ENCODE measurements at places on chromosomes 2 and 18.

GRCh38 chr2:232265329-232265728, 113.2 kb upstream of the ALPP start:
- DNase-seq: no peak

- no peak for DNase-seq
Measured at GRCh38 chr2:166454006-166454595, 39.9 kb downstream of the SCN7A start.

DNA sequence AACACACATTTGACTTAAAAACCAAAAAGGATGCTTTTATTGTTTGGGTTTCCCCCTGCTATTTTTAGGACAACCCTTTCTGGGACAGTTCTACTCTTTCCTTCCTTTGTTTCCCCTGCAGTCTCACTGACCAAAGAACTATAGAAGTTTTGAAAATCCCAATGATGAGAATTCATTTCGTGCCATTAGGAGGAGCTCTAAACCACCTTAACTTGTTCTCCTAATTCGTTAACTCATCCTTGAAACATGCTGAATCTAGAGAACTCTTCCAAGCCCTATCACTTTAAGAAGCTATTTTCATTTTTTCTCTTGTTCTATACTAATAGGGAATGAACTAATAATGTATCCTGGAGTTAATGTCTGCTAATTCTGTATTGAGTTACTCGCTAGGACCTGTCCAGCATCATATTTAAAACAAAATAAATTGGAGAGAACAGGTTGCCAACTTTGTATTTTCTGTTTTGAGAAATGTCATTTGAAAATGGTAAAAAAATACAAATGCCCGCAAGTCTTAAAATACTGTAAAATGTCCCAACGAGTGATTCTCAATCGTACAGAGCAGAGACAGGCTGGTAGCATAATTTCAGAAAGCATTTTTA, 62.9 kb downstream of the AFTPH start:
- DNase-seq: no peak

DNA sequence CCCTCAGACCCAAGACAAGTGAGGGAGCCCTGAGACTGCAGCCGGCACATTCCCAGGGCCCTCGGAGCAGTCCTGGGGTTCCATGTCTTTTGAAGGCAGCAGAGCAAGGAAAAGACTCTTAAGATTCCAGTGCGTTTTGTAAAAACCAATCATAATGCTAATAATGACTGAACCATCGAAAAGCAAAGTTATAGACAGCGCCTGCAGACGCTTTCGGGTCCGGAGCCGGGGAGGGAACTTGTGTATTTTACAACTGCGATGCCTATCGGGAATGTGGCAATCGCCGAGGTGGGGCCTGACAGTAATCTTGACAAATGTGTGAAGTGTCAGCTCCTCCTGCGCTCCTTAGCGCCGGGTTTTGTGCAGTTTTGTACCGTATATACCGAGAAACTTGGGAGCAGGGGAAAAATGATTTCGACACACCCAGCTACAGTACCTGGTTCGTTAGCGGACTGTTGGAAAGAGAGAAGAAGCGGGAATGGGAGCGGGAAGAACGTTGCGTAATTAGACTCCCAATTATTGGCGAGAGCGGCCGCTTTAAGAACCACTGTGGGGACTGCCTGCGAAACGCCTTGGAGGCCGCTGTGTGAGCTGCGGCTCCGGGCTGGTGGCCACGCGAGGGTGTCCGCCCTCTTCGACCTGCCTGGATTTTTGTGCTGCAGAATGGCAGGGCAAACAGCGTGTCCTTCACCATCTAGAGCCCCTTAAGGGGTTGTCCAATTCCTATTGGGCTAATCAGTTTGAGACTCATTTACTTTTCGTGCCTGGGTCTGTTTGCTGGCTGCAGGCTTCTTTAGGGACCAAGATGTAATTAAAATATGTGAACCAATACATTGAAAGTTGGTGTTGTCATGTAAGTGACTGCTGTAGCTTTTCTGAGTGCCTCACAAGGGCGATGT, 2.4 kb downstream of the EPAS1 start:
- DNase-seq: no peak

DNA sequence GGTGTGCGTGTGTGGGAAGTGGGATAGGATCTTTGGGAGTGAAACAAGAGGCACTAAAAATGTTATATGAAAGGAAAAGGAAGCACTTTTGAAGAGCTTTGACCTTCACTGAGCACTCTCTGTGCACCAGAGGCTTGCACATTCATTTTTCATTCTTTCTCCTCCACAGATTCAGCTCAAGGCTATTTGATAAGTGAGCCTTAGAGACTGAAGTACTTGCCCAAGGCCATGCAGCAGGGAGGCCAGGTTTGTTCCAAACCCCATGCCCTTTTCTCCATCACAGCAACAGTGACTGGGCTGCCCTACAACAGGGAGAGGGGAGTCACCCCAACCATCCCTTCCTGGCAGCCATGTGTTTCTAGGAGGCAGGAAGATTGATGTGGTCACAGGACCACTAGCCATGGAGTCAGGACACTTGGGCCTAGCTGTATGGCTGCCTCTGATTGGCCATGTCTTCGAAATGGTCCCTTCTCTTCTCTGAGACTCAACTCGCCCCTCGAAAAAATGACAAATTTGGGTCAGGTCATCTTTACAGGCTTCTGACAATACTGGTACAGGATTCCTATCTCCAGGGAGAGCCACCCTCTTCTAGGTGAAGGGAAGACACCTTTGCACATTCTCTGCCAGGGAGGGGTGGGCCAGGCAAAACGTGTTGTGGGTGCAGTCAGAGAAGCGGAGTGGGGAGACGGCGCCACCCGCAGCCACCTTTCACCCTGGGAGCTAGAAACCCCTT, 123.5 kb upstream of the MYCN start:
- no peak for DNase-seq

DNA sequence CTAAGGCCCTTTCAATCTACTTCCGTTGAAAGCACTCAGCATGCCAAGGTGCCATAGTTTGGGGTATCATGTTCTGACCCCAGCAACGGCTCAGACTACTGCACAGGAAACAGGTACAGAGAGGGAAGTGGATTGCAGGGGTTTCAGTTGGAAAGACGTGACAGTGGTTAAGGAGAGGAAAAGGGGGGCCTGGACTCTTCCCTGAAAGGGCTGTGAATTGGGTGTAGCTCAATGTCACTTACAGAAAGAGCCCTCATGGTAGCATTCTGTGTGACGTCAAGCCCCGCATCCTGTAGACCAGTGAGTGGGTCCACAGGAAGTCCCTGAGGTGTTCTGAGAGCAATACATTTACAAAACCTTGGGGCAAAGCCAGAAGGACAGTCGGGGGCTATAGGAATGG, 121.5 kb upstream of the GYPC start:
- no peak for DNase-seq

- no peak for DNase-seq
Measured at GRCh38 chr2:144939590-144939989, 419.7 kb upstream of the ZEB2 start.

GRCh38 chr18:77608807-77609206, 359.2 kb downstream of the GALR1 start:
- DNase-seq: no peak
